ENCODE measurements at places on chromosomes 7 and 10. TPM values are rescaled to one million over a fixed set of nuclear protein-coding genes. Genes with fewer than 3 reads are reported as not detected.

GRCh38 chr10:5730766-5731165, 46.1 kb downstream of the TASOR2 start:
- no peak overlapping the region for H3K27ac ChIP-seq
- no peak overlapping the region for H3K4me3 ChIP-seq
- H3K27me3 ChIP-seq: no peaks in the 10 kb centered on the region
- peaks cover 22% of the 10 kb centered on the region for H3K36me3 ChIP-seq
- no peaks in the 10 kb centered on the region for H3K4me1 ChIP-seq

DNA sequence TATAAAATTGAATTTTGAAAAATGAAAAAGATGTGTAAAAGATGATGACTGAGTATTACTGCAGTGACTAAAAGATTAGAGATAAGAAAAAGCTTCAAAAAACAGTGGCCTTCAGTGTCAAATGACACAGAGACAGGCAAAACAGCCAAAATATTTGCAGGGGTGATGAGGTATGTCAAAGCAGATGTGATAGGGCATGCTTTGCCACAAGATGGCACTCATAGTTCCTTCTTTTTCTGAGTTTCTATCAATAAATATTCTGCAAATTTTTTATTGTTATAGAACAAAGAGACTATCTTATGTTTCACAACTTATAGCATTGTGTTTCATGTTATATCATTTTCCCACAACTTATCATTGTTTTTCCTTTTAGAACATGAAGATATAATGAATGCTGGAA, 344.1 kb upstream of the HPS1 start:
- no peak for DNase-seq
- H3K4me1 ChIP-seq: no peaks in the 10 kb centered on the region

DNA sequence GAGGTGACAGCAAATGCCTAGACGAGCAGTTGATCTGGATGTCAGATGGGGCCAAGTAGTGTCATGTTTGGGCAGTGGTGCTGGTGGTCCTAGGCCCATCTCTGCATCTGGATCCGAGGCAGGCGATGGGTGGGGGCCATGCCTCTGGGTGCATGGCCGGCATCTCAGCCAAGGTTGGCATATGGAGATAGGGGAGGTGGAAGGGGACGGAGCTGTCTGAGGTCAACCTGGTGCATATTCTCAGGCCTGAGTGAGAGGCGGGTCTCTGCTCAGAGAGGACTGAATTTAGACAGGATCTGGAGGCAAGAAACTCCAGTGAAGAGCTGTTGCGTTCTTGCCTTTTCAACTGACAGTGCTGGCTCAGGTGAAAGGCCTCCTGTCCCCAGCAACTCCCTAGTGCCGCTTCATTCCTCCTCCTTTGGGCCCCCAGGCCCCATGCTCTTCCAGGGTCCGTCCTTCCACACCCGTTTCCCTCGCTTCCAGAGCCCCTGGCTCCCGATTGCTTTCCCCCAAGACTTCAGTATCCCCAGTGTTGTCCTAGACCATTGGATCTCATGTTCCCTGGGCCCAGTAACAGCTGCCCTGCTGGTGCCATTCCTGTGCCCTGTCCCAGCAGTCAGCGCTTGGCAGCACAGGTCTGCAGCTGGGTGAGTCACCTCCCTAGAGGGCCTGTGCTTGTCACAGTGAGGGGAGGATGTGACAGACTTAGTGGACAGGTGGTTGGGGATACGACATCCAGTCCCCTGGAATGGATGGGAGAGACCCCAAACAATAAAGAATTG, 32.6 kb downstream of the GBX1 start:
- peaks cover 43% of the 10 kb centered on the region for H3K36me3 ChIP-seq
- H3K4me1 ChIP-seq: no peaks in the 10 kb centered on the region
- no peaks in the 10 kb centered on the region for H3K27me3 ChIP-seq
- DNase-seq: no peak

DNA sequence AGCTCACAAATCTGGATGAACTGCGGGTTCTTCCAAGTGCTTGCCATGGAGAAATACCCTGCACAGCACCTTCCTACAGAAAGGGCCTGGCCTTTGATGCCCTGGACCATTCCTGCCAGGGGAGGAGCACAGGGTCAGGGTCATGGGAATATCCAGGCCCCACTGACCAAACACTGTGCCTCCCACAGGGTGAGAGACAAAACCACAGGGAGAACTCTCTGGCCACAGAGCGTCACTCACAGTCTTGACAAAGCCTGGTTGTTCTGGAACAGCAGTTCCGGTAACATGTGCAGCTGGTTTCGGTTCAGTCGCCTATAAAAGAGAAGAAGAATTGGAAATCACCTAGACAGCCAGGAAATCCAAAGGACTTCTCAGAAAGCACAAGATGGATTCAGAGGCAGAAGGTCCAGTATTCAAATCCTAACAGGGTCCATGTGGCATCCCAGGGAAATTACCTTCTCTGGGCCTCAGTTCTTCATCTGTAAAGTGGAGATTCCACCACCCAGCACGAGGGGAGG, 28.1 kb downstream of the SLIT1 start:
- no peak for DNase-seq
- no peaks in the 10 kb centered on the region for H3K4me1 ChIP-seq
- no peaks in the 10 kb centered on the region for H3K36me3 ChIP-seq

DNA sequence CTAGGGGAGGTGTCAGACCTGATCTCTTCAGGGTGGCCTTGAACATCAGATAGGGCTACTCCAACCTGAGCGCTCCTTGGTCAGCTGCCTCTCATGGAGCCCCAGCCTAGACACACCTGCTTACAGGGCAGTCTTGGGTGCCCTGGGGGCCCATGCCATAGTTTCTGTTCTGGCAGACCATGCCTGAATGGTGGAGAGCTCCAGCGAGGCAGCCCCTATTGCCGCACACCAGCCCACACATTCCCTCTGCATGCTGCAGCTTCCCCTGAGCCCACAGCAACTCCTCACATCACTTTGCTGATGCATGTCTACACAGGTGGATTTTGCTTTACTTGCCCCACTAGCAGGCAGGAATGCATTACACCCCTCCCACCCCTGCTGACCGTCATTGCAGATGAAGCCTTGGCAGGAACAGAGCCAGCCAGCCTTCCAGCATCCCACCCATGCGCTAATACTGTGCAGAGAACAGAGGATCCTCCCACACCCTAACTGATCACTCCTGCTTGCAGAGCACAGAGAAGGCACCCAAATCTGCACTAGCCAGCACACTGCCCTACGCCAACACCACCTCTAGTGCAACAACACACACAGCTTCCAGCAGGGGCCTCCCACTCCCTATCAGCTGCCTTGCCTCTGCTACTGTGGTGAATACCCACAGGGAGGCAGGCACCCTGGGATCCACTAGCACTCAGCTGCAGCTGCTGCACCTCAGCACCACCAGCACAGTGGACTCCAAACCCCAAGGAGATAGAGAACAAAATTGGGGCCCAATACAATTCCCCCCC, 43.0 kb upstream of the GRM3 start:
- H3K4me3 ChIP-seq: no peak overlapping the region
- no peaks in the 10 kb centered on the region for H3K36me3 ChIP-seq

DNA sequence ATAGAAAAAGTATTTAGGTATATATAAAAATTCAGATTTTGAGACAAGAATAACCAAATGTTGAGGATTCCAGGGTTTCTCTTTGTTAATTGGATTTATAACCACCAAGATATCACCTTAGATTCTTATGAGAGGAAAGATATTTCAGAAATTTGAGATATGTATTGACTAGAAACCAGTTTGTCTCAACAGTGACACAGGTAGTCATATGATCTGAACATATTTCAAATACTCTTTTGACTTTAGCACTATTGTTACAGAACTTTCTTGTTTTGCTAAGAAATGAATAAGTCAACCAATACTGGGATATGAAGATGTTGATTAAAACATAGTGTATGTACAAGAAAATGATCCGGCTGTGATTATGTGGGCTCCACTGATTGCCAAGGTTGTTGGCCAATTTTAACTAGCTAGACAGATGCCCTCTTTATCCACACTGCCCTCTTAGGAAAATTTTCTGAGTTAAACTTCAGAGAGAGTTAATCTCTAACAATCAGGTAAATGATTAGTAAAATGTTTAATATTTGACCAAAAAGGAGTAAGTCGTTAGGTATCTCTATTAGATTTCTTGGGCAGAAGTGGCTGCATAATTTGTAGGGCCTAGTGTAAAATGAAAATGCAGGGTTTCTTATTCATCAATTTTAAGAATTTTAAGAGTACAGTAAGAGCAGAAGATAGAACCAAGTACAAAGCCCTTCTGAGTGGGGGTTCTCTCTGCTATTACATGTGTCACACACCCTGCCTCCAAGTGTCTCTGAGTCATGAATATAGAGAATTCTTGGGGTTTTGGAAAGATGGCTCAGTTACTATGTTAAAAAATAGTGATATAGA, 376.0 kb downstream of the TFEC start:
- DNase-seq: no peak
- no peak overlapping the region for H3K27ac ChIP-seq
- no peaks in the 10 kb centered on the region for H3K36me3 ChIP-seq
- H3K27me3 ChIP-seq: no peaks in the 10 kb centered on the region

IDI2 gene
- not detected for polyA plus RNA-seq

FGL2 gene
- 0.01 TPM for polyA plus RNA-seq

DNA sequence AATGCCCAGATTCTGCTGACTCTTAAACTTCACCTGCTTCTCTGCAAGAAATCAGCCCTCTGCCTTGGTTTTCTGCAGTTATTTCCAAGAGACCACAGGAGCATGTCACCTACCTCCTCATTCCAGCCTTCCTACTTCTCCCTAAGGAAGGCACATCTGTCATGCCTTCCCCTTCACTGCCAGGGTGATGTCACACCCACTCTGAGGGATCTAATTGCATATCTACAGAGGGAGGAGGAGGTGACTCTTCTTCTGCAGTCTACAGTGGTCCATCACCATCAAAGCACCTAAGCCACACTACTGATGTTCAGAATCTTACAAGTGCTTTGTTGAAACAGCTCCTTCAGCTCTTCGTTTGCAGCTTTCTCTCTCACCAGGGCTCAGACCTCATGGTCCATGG, 275.5 kb downstream of the FGFR2 start:
- H3K36me3 ChIP-seq: no peaks in the 10 kb centered on the region
- H3K27ac ChIP-seq: peak overlapping the region; percentile 10
- peaks cover 49% of the 10 kb centered on the region for H3K4me1 ChIP-seq
- H3K27me3 ChIP-seq: no peaks in the 10 kb centered on the region
- DNase-seq: no peak
- no peak overlapping the region for H3K4me3 ChIP-seq

GRCh38 chr10:78959217-78959923, 109.4 kb upstream of the ZMIZ1 start:
- no peaks in the 10 kb centered on the region for H3K27me3 ChIP-seq
- H3K27ac ChIP-seq: no peak overlapping the region
- H3K4me3 ChIP-seq: no peak overlapping the region
- no peaks in the 10 kb centered on the region for H3K36me3 ChIP-seq

NEBL gene
- 5.8 TPM for polyA plus RNA-seq

DNA sequence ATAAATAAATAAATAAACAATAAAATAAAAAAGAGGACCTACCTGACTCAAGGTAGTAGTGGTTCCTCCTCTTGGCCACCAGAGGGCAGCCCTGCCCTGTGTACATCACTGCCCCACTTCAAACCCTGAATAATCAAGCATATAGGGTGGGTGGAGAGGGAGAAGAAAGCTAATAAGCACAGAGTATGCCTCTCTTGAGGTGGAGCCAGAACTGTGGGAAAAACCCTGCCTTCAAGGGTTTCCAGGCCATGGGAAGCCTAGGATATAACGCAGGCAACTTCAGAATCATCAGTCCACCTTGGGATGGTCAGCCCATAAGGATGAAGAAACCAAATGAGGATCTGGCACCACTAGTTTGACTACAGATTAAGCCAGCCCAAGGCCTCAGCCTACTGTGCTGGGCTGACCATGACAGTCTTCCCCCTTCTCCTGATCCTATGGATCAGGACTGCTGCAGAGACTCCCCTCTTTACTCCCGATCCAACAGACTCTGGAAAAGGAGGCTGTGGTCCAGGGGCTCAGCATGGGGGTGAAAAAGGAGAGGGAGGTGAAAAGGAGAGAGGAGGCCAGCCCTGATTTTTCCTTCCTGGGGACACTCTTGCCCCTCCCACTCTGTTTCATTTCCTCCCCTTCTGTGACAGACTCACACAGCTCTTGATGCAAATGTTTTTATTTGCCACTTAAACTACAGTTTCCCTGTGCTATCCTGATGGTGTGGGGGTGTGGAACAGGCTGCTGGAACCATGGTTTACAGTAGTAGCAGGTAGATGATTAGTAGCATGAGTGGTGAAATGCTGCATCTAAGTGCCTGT, 10.1 kb downstream of the AVPI1 start:
- H3K27me3 ChIP-seq: no peaks in the 10 kb centered on the region
- peaks cover 49% of the 10 kb centered on the region for H3K36me3 ChIP-seq
- no peak overlapping the region for H3K4me3 ChIP-seq
- peak; percentile 38 for DNase-seq

GRCh38 chr10:52121688-52122087, 192.4 kb upstream of the DKK1 start:
- H3K27me3 ChIP-seq: no peaks in the 10 kb centered on the region
- H3K27ac ChIP-seq: no peak overlapping the region
- H3K4me3 ChIP-seq: no peak overlapping the region
- no peak for DNase-seq
- no peaks in the 10 kb centered on the region for H3K36me3 ChIP-seq

DNA sequence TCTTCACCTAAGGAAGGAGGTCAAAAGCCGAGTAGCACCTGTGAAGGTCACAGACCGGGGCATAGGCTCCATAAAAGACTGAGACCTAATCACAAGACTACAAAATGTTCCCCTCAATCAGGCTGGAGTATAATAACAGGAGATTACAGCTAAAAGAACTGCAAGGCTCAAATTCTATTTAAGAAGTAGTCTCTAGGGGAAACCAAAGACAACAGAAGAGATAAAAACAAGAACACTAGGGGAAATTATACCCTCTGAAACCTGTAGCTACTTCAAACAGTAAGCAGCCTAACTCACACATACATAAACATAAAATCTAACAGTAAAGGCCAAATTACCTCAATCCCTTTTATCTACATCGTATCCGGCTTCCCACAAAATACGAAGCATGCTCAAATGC, 38.3 kb downstream of the LMBR1 start:
- DNase-seq: no peak
- no peak overlapping the region for H3K27ac ChIP-seq
- H3K4me1 ChIP-seq: no peaks in the 10 kb centered on the region
- no peaks in the 10 kb centered on the region for H3K36me3 ChIP-seq
- no peak overlapping the region for H3K4me3 ChIP-seq

GRCh38 chr7:66967029-66967428, 28.4 kb downstream of the SBDS start:
- no peak for DNase-seq
- H3K4me3 ChIP-seq: no peak overlapping the region
- H3K27ac ChIP-seq: no peak overlapping the region
- H3K27me3 ChIP-seq: no peaks in the 10 kb centered on the region
- H3K36me3 ChIP-seq: no peaks in the 10 kb centered on the region
- H3K4me1 ChIP-seq: no peaks in the 10 kb centered on the region

ZNF853 gene
- 0.03 TPM for polyA plus RNA-seq

DNA sequence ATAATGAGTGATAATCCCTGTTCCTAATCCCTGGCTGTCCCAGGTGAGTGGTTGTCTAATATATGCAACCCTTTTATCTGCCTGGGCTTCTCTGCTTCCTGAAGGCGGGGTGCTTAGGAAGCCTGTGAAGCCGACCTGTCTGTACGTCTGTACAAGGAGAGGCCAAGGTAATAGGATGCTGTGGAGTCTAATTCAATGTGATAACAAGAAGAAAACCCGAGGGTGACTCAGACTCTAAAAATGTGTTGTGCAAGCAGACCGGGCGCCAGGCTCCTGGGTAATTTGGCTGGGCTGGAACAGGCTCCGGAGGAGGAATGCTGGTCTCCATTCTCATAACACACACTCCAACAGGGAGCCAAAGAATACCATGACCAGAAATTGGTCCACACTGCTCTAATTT, 43.6 kb downstream of the THNSL1 start:
- peak overlapping the region; percentile 99 for H3K27ac ChIP-seq
- no peak overlapping the region for H3K4me3 ChIP-seq
- no peaks in the 10 kb centered on the region for H3K27me3 ChIP-seq
- DNase-seq: peak; percentile 96
- peaks cover 29% of the 10 kb centered on the region for H3K4me1 ChIP-seq
- no peaks in the 10 kb centered on the region for H3K36me3 ChIP-seq

OPALIN gene
- polyA plus RNA-seq: not detected

PTPRN2 gene
- not detected for polyA plus RNA-seq

Data from keratinocyte (primary cell).